ENCODE measurements at places on chromosomes 4 and X. TPM values are rescaled to one million over a fixed set of nuclear protein-coding genes. Genes with fewer than 3 reads are reported as not detected.

Gene CXCL9
- 1.6 TPM for total RNA-seq

Gene FMR1
- total RNA-seq: 57.9 TPM

Gene GABRQ
- total RNA-seq: 5.3 TPM

DNA sequence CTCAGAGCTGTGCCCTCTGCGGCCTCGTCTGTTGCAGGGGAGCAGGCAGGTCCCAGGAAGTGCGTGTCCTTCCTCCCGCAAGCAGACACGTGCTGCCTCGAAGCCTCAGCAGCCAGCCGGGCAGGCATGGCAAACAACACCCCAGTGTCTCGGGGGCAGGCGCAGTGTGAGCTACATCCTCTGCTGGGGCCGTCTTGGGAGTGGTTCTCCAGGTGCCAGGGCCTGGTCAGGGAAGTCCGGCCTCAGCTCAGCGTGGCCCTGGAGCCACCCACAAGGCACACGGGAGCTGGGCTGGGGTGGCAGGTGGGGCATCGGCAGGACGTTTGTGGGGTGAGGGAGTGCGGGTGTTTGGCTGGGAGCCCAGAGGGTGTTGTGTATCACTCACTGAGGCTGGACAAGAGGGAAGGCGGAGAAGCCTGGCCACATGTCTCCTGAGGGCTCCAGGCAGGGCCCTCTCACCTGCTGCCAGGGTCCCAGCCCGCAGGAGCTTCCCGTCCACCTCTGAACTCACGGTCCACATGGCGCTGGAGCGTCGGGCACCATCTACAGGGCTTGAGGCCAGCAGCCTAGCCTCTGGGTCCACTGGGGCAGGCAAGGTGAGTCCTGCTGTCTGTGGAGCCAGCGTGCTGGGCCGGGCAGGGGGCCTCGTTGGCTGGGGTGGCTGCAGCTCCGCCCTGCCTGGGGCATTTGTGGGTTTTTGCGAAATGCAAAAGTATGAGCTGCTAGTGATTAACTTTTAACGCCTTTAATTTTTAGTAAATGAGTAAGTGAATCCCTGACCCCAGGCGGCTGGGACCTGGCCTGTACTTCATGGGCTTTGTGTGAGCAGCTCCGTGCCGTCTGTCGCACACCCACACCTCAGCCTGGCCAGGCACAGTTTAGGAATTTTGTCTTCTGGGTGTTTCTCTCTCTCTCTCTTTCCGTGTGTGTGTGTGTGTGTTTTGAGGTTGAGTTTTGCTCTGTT lies 17.3 kb upstream of the UVSSA start:
- DNase-seq: no peak

All from sciatic nerve (tissue), 2 donors.